Sigmoid colon (tissue), 7 donors: ENCODE measurements at places on chromosomes 2 and 18. TPM values are rescaled to one million over a fixed set of nuclear protein-coding genes. Genes with fewer than 3 reads are reported as not detected.

DNA sequence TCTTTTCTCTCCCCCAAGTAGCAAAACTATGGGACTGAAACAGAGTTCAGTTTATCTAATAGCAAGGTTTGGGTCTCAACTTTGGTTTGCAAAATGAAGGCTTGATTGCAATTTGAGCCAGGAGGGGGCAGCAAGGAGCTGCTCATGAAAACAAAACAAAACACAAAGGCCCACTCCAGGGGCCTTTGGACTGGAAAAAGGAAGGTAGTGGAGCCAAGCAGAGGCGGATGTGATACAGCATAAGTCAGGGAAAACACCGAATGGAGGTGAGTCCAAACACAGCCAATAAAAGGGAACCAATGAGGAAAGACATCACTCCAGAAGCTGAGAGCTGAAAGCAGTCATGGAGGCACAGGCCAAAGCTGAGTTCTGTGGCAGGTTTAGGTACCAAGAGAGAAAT, 799.7 kb upstream of the ACVR2A start:
- no peak overlapping the region for H3K27ac ChIP-seq
- H3K36me3 ChIP-seq, result no peaks in the 10 kb centered on the region
- no peak for DNase-seq
- no peak overlapping the region for H3K4me3 ChIP-seq
- H3K4me1 ChIP-seq, result no peaks in the 10 kb centered on the region
- no peaks in the 10 kb centered on the region for H3K27me3 ChIP-seq

DNA sequence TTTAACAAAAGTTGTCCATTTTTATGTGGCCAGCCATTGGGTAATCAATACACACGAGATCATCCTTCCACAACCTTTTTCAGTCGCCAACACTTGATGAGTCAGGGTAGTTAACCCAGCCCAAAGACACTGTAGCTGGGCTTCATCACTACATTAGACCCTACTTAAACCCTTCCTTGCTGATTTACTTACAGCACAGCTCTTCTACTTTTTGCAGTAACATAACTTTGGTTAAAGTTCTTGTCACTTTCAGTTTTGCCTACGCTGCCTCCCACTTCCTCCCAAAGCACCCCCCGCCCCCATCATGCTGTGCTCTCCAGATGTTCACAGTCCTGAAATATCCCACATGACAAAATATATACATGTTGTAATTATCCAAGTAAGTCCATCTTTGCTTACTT, 103.6 kb downstream of the CDK15 start:
- H3K36me3 ChIP-seq, result no peaks in the 10 kb centered on the region
- H3K27ac ChIP-seq, result no peak overlapping the region
- no peaks in the 10 kb centered on the region for H3K27me3 ChIP-seq
- DNase-seq, result no peak
- no peak overlapping the region for H3K4me3 ChIP-seq
- no peaks in the 10 kb centered on the region for H3K4me1 ChIP-seq

DNA sequence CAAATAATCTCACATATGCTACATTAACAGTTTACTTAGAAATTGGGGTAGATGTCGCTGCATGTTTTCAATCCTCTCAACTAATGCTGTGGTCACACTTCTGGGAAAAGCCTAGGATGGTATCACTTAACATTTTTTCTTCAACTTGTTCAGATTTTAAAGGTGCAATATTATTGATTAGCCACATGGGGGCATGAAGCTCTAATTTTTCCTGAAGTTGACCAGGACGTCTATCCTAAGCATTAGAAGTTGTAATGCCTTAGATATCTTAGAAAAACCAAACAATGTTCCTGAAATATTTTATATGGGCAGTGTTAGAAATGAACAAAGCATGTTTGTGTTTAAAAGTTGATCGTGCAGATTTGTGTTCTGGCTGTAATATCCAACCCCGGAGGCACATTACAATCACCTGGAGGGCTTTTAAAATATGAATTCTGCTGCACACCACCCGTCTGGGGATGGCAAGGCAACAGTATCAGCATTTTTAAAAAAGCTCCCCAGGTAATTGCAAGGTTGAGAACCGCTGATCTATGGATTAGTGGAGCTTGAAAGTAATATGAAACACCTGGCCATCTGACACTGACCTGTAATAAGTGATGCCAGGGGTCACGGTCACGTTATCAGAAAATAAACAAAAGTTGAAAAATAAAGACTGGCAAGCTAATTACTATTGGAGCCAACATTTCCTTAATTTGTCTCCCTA, 100.5 kb upstream of the LMAN1 start:
- H3K27me3 ChIP-seq, result no peaks in the 10 kb centered on the region
- H3K4me3 ChIP-seq, result no peak overlapping the region
- no peak for DNase-seq
- H3K36me3 ChIP-seq, result no peaks in the 10 kb centered on the region
- no peak overlapping the region for H3K27ac ChIP-seq

DNA sequence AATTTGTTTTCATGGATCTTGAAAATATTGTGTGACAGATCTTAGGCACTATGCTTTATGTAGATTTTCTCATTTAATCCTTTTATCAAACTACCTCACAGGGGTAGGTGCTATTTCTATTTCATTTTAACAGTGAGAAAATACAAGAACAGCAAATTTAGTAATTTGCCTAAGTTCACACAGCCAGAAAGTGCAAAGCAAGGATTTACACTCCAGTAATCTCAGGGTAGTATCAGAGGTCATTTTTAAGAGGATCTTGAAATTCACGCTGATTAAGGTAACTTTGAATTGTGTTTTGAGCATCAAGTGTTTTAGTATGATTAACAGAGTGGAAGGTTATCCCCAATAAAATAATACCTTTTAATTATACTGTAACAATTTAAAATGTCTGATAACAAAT, 10.1 kb upstream of the KCNJ3 start:
- H3K36me3 ChIP-seq, result no peaks in the 10 kb centered on the region
- no peaks in the 10 kb centered on the region for H3K4me1 ChIP-seq
- no peak for DNase-seq
- H3K27me3 ChIP-seq, result no peaks in the 10 kb centered on the region
- H3K27ac ChIP-seq, result no peak overlapping the region

- no peaks in the 10 kb centered on the region for H3K36me3 ChIP-seq
- DNase-seq, result no peak
- no peaks in the 10 kb centered on the region for H3K27me3 ChIP-seq
- H3K4me1 ChIP-seq, result no peaks in the 10 kb centered on the region
- no peak overlapping the region for H3K4me3 ChIP-seq
- H3K27ac ChIP-seq, result no peak overlapping the region
Measured at GRCh38 chr2:184875212-184875611, 276.9 kb downstream of the ZNF804A start.

Gene LOXHD1
- 0.28 TPM for total RNA-seq

DNA sequence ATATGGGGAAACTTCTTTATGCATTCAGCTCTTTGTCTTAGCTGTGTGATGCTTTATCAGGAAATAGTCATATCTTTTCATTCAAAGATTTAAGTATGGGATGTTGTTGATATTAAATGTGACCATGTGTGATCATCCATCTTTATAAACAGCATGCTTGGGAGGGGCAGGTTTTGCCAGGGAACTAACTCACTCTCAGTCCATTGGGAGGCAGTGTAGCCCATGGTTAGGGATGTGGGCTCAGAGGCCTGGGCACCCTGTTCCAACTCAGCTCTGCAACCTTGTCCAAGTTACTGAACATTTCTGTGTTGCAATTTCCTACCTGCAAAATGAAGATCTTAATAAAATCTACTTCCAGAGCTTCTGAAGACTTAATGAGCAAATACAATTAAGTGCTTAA, 92.0 kb upstream of the BCL2L11 start:
- DNase-seq, result no peak
- no peak overlapping the region for H3K4me3 ChIP-seq
- H3K27ac ChIP-seq, result no peak overlapping the region
- H3K36me3 ChIP-seq, result no peaks in the 10 kb centered on the region
- no peaks in the 10 kb centered on the region for H3K27me3 ChIP-seq
- H3K4me1 ChIP-seq, result no peaks in the 10 kb centered on the region

Gene CFAP221
- total RNA-seq, result not detected
